Transverse colon (tissue), 4 donors: ENCODE measurements at places on chromosomes 5 and 9. TPM values are rescaled to one million over a fixed set of nuclear protein-coding genes. Genes with fewer than 3 reads are reported as not detected.

The PCDH12 gene
- not detected for total RNA-seq

The CDHR2 gene
- 87.6 TPM for total RNA-seq

The SHISAL2B gene
- total RNA-seq = not detected

The PCDHGB5 gene
- 5.3 TPM for total RNA-seq

The HMCN2 gene
- total RNA-seq = 16.7 TPM

The CLIC3 gene
- total RNA-seq = 3.8 TPM

The DMRTA1 gene
- total RNA-seq = 2.4 TPM

The OR1Q1 gene
- not detected for total RNA-seq

The RXFP3 gene
- total RNA-seq = not detected
